ENCODE measurements at places on chromosomes 4 and X.

GRCh38 chr4:173091958-173092357, 76.7 kb upstream of the GALNT7 start:
- no peak for DNase-seq

DNA sequence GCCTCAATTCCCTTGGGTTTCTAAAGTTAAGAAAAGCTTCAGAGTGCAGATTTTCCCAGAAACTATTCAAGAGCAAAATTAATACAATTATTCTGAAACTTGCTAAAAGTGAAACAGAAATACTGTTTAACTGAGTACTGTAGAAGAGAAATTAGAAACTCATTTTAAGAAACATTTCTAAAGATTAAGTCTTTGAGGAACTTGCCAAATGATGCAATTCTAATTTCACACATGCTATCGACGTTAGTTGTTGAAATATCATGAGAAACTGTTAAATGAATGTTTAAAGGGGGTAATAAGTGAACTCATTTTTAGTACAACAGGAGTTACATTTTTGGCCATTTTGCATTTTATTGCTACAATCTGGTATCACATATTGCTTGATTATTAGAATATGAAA, 125.3 kb upstream of the MAOA start:
- DNase-seq, result no peak

- DNase-seq, result no peak
Measured at GRCh38 chr4:133188433-133189146, 39.5 kb downstream of the PCDH10 start.

DNA sequence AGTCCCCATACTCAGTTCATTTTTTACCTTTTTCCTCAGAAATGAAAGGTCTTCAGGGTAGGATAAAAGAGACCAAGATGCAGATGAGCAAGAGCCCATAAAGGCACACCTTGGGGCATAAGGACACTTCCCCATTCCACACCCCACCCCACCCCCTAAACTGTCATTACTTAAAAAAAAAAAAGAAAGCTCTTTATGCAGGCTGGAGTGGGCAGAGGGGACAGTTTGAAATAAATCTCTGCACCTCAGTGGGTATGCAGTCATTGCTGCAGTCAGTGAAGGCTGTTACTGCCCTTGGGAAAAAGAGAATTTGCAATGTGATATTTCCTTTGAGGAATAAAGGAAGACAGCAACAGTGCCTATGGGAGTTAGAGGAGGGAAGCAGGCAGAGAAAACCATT, 137.5 kb downstream of the ANK2 start:
- no peak for DNase-seq

DNA sequence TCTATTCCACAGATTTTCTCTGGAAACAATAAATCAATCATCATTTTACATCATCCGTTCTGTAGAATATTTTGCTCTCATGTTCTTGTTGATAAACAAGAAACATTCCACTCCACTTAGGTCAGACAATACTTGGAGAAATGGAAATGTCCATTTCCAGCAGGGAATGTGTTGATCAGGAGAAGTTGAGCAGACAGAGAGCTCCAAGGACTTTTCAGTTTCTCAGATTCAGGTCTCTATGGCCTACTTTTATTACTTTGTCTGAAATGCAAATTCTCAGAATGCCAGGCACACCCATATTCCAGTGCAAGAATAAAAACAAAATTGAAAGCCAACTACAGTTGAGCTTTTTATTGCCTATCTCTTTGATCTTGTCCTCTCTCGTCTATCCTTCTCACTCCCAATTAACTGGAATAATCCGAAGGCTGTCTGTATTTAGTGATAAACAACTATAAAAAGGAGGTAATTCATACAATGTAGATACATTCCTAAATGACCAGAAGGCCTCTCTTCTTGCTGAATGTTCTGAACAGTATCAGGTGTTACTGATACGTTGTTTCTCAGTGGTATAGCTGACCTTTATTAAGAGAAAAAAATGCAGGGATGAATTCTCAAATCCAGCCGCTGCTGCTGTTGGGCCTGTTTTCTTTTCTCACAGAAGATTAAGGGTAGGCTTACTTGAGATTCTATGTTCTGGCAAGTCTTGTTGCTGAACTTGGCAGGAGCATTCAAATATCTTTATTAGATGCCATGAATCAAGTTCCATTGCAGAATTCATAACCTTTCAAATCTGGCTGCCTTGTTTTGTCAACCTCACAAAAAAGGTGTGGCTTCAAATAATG, 72.1 kb downstream of the HPGD start:
- DNase-seq, result no peak

DNA sequence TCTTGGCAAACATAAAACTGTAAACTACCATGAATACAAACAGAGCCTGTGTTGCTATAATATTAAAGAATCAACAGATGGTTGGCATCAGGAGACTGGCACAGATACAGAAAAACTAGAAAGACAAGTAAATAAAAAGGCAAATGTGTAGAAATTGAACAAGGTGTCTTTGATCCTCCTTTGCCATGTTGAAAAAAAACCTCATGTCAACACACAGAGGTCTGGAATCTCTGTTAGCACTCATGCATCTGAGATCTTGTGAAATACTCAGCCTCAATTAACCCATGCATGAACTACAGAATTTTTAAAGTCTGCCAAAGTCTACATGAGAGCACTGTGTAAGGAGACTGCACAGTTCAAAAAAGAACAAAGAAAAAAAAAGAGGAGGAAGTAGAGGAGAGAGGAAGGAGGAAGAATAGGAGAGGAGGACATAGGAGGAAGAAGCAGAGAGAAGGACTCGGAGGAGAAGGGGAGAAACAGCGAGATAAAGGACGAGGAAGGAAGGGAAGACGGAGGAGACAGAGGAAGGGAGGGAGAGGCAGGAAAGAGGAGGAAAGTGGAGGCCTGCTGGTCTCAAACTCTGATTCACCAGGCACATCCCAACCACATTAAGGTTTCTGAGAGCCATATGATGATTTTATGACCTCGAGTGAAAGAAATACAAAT, 52.8 kb downstream of the PRDM5 start:
- DNase-seq, result no peak

- no peak for DNase-seq
Measured at GRCh38 chrX:142994988-142995387, 30.7 kb upstream of the SPANXN4 start.

DNA sequence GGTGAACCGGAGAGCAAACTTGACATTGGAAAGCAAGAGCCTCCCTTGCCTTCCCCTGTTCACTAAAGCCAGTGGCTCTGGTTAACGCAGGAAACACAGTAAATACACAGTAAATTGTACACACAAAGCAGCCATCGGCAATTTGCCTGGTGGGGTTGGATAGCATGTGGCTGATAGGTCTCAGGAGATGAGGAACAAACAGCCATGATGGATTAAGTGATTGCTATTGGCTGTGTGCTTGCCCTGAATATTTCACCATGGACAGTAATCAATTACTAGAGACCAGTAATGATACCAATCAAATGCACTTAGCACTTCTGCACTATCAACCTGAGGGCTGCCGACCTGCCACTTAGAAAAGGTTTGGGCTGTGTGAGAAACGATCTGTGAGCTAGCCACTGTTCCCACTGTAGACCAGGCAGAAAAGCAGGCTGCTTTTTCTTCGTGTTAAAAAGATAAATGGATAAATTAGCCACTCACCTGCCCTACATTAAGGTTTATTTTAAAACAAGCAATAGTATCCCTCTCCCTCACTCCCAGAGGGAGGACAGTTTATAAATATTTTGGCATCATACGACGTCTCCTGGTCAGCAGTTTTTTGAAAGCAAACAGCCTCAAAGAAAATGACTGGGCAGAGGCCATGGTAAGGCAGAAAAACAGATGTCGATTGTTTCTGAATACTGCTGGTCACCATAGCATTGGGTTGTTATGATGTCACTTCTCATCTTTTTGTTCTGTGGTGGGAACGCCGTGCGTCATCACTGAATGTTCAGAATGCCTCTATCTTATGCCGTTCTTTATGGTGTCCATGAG, 167.1 kb downstream of the MAML3 start:
- DNase-seq, result no peak

DNA sequence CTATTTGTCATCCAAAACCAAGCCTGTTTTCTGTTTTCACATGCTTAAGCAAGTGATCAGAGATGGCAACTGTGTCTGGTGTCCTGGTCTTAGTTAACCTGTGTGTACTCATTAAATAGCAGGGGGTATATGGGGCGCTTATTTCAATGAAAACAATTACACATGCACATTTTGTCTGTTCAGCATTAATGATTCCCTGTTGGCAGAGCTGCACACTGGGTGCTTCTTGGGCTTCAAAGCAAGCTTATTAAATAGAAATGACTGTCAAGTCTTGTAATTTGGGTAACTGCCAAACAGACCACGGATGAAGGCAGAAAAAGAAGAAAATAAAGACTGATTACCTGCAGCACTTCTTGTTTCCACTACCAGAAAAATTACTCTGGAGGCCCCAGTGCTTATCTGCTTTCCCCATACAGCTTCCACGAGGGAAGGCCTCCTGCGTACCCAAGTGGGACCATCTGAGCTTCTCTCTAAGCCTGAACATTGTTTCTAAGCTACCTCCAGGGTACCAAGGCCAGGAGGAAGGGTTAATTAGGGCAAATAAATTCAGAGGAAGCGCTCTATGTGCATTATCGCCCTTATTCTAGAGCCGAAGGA, 107.2 kb upstream of the TBL1X start:
- DNase-seq, result no peak

Data from T-cell (primary cell).